ENCODE measurements at places on chromosomes 4 and X. TPM values are rescaled to one million over a fixed set of nuclear protein-coding genes. Genes with fewer than 3 reads are reported as not detected.

DMRTC1 gene
- total RNA-seq: not detected

SMARCA1 gene
- 46.9 TPM for total RNA-seq

PPP1R2C gene
- total RNA-seq: not detected

PHOX2B gene
- not detected for total RNA-seq

AKAP4 gene
- total RNA-seq: not detected

CSAG1 gene
- total RNA-seq: 82.0 TPM

TMPRSS11F gene
- 0.18 TPM for total RNA-seq

TACR3 gene
- not detected for total RNA-seq

ANK2 gene
- 83.9 TPM for total RNA-seq

ELOVL6 gene
- total RNA-seq: 8.9 TPM

SSX3 gene
- not detected for total RNA-seq

LIAS gene
- 20.4 TPM for total RNA-seq

PIR gene
- total RNA-seq: 333 TPM

CRLF2 gene
- total RNA-seq: 1.1 TPM

GPC4 gene
- total RNA-seq: 3.6 TPM

MEPE gene
- total RNA-seq: not detected

ZNF630 gene
- total RNA-seq: not detected

GUCY1A1 gene
- 0.24 TPM for total RNA-seq

CCKAR gene
- not detected for total RNA-seq

RNF150 gene
- total RNA-seq: 16.3 TPM

CCNB3 gene
- total RNA-seq: 1.1 TPM

RAP2C gene
- total RNA-seq: 10.1 TPM

CCNQ gene
- total RNA-seq: 44.4 TPM

DDX53 gene
- total RNA-seq: not detected

ZNF827 gene
- 5.9 TPM for total RNA-seq

TSPAN5 gene
- total RNA-seq: 1.2 TPM

ARR3 gene
- total RNA-seq: not detected

TMEM192 gene
- 57.9 TPM for total RNA-seq

GLRA3 gene
- total RNA-seq: not detected

LARP7 gene
- total RNA-seq: 43.6 TPM

RTL3 gene
- total RNA-seq: not detected

TMEM150C gene
- 7.0 TPM for total RNA-seq

TMPRSS11A gene
- total RNA-seq: not detected

P2RY10 gene
- total RNA-seq: not detected

SPIN2A gene
- not detected for total RNA-seq

CT45A3 gene
- total RNA-seq: 54.6 TPM

SMR3A gene
- not detected for total RNA-seq

C4orf54 gene
- total RNA-seq: 0.13 TPM

DTHD1 gene
- total RNA-seq: not detected

BTK gene
- total RNA-seq: 1.3 TPM

PLAC1 gene
- total RNA-seq: 1.7 TPM

HSD17B13 gene
- total RNA-seq: not detected

All from SK-MEL-5 (cell line).